ENCODE measurements at places on chromosomes 12 and 14. TPM values are rescaled to one million over a fixed set of nuclear protein-coding genes. Genes with fewer than 3 reads are reported as not detected.

DNA sequence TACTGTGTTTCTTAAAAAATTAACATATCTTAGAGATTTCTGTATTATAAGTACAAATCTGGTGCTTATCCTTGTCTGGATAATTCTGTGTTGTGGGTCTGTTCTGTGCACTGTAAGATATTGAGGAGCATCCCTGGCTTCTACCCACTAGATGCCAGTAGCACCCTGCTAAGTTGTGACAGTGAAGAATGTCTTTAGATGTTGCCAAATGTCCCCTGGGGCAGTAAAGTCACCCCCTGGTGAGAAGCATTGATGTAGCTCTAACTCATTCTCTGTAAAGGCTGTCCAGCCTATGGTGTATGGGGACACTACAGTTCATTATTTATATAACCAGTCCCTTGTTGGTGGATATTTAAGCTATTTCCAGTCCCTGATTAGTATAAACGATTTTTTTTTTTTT is 31.4 kb downstream of the MAP1LC3B2 start:
- DNase-seq = no peak

GRCh38 chr12:108854451-108855283 is 2.7 kb downstream of the SSH1 start:
- DNase-seq = no peak

DNA sequence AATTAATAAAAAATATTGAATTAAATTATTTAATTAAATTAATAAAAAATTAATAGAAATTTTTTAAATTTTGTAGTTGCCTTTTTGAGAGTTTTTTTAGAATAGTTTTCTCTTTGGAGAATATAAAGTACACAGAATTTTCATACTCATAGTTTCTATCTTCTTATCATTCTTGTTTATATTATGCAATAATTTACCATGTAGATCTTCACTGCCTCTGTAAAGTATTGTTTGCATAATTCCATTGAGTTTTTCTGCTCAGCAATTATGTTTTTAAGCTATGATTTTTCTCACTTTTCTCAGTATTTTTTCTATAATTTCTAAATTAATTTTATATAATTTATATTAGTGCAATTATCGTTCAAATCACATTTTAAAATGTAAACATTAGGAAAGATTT is 50.6 kb upstream of the OXA1L start:
- no peak for DNase-seq

DNA sequence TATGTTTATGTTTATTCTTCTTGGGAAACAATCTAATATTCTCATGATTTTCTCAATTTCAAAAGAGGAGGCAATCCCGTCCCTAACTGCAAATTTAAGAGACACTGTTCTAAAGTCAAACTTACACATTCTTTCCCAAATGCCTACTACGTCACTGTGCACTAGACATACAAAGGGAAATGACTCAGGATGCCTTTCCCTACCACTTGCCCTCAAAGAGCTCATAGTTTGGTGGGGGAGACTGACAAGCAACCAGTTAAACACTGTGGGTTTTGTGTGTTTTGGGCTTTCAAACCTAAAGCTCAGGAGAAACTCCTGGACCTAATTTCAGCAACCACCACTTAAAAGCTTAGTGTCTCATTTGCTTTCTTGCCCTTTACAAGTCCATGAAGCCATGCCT is 58.4 kb downstream of the ATP2B1 start:
- no peak for DNase-seq

DNA sequence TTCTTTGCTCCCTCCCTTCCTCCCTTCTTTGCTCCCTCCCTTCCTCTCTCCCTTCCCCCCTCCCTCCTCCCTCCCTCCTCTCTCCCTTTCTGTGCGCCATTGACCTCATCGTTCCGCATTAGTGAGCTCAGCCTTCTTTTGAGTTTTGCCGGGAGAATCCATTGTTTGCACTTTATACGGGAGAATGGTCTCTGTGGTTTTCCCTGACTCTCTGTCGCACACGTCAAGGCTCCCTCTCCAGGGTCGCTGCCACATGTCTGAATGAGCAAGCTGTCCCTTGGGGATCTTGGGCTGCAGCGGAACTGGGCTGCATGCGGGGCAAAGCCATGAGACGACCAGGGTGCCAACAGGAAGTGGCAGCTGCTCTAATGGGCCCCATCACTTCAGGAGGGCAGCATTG is 118.5 kb downstream of the GLT1D1 start:
- DNase-seq = no peak

- DNase-seq = no peak
Measured at GRCh38 chr12:64059685-64060084, 162.4 kb downstream of the KICS2 start.

- DNase-seq = no peak
Measured at GRCh38 chr12:130716969-130717366, 869 bp upstream of the RIMBP2 start.

- DNase-seq = no peak
Measured at GRCh38 chr14:69581316-69581935, 6.8 kb upstream of the CCDC177 start.

GRCh38 chr12:9039397-9039977 is 50.1 kb downstream of the KLRG1 start:
- DNase-seq = peak; percentile 30

DNA sequence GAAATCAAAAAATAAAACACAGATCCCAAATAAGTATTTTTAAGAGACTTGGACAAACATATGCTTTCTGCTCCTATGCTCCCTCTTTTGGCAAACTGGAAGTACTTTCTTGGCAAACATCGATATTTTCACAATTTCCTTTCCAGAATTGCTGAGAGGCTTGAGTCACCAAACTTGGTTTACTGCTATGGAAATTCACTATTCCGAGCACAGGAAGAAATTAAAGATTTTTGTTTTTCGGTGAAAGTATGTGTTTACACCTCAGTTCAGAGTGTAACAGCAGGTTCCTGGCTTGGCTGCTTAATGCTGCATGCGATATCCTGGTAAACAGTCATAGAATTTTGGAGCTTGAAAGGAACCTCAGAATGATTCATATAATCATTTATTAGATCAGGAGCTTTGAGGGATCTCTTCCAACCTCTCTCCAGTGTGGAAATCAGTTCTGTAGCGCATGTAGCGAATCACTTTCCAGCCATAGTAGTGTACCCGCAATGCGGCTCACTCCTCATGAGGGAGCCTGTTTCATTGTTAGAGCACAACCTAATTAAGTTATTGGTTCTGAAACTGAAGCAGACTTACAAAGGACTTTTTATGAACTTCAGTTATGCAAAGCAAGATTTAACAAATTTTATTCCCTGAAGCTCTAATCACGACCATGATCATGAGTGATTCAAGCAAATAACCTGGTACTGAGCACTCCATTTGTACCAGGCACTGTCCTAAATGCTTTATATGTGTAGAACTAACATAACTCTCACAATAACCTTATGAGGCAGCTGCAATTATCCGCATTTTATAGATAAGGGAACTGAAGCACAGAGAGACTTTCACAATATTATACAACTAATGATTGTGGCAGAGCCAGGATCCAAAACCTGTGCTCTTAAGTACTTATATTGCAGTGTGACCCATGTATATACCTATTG is 56.4 kb upstream of the ATP2A2 start:
- DNase-seq = peak; percentile 31

GRCh38 chr14:61630399-61631044 is 64.8 kb upstream of the HIF1A start:
- DNase-seq = no peak

DNA sequence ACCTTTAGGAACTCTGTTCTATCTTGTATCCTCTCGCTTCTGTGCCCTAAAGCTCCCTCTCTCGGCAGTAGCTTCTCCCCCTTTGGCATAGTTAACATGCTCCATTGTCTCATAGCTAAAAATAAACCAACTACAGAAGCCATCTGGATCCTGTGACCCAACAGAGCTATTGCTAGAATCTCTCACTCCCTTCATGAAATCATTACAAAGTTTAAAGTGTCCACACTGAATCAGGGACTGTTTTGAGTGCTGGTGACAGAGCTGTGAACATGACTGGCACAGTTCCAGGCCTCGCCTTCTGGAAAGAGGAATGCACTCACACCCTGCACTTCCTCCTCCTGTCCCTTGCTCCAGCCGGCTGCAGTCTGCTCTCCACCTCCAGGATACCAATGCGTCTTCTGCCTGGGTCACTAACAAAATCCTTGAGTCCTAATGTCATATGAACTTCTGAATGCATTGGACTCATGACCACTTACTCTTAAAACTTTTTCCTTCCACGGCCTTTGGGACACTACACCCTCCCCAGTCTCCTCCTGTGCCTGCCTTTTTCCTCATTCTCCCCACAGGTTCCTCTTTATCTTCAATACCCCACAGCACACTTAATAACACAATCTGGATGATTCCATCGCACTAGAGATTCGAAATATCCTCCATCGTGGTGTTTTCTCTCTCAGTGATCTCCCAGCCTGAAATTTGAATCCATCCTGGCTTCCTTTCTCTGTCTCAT is 13.2 kb downstream of the PLBD1 start:
- peak; percentile 90 for DNase-seq

- DNase-seq = peak; percentile 72
Measured at GRCh38 chr14:100547633-100548294, 39.5 kb downstream of the BEGAIN start.

The LBHD2 gene
- not detected for total RNA-seq

The RNASE3 gene
- total RNA-seq = not detected

The COCH gene
- 1.6 TPM for total RNA-seq

The SPATA7 gene
- total RNA-seq = 6.7 TPM

The SRRM4 gene
- 0.32 TPM for total RNA-seq

The PITPNM2 gene
- total RNA-seq = 20.8 TPM

The EPYC gene
- total RNA-seq = not detected

The TAS2R9 gene
- total RNA-seq = not detected

The RILPL2 gene
- 4.3 TPM for total RNA-seq

The PAPLN gene
- total RNA-seq = 5.6 TPM

The HCAR3 gene
- not detected for total RNA-seq

The RNF212B gene
- not detected for total RNA-seq

The CRACR2A gene
- 72.5 TPM for total RNA-seq
